Fibroblast of the aortic adventitia (primary cell): ENCODE measurements at places on chromosomes 12 and 14. TPM values are rescaled to one million over a fixed set of nuclear protein-coding genes. Genes with fewer than 3 reads are reported as not detected.

Gene KRT78
- total RNA-seq: not detected in 2 replicates

Gene JPH4
- not detected in 2 replicates for total RNA-seq

Gene RNASE7
- total RNA-seq: not detected in 2 replicates

Gene TEX52
- not detected in 2 replicates for total RNA-seq

Gene LTBP2
- total RNA-seq: 58.5 and 157 TPM in 2 replicates

Gene CRIP1
- 9.4 and 28.4 TPM in 2 replicates for total RNA-seq

Gene EGLN3
- total RNA-seq: 0.18 and 2.0 TPM in 2 replicates

Gene TC2N
- total RNA-seq: 0.16 and 1.6 TPM in 2 replicates

Gene AHNAK2
- total RNA-seq: 78.4 and 164 TPM in 2 replicates

Gene NANOG
- under 0.01 and 0.16 TPM in 2 replicates for total RNA-seq

Gene CLEC6A
- not detected in 2 replicates for total RNA-seq

Gene GPR135
- 1.7 and 4.3 TPM in 2 replicates for total RNA-seq

Gene DPPA3
- not detected in 2 replicates for total RNA-seq

Gene MYG1
- 34.8 and 39.5 TPM in 2 replicates for total RNA-seq

Gene TMEM229B
- 0.81 and 1.8 TPM in 2 replicates for total RNA-seq
